ENCODE measurements at places on chromosomes 12 and 14.

GRCh38 chr14:56884617-56885016 is 74.3 kb upstream of the OTX2 start:
- no peak for DNase-seq

GRCh38 chr12:81963636-81964035 is 204.5 kb upstream of the PPFIA2 start:
- DNase-seq: no peak

- DNase-seq: no peak
These were observed 21.5 kb downstream of the FAM222A start for GRCh38 chr12:109735051-109735521.

DNA sequence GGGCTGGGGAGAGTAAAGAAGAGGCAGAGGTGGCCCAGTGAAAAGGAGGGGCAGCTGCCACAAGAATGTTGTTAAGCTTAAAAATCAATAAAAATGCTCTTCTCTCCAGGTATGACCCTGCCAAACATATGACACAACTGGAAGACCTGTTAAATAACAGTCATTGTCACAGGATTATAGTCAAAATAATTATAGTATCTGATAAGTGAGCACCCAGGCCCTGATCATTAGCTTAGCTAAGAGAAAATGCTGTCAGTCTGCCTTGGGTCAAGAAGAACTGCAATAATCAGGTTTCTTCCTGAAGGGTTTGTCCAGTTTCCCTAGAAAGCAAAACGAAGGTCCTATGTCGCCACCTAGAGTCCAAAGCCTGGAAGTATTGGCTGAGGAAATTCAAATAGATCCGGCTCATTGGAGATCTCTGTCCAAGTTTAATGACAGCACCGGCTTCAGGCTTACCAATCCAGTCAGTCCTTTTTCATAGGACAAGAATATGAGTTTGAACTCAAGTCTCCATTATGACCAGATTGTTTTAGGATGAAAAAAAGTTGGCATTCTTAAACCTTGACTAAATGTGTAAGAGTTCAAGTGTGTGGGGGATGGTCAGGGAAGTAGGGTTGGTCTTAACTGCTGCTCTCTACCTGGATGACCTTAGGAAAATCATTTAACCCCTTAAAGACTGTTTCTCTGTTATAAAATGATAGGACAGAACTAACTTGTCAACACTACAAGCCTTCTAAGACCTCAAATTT is 22.5 kb upstream of the NKX2-8 start:
- peak; percentile 38 for DNase-seq

DNA sequence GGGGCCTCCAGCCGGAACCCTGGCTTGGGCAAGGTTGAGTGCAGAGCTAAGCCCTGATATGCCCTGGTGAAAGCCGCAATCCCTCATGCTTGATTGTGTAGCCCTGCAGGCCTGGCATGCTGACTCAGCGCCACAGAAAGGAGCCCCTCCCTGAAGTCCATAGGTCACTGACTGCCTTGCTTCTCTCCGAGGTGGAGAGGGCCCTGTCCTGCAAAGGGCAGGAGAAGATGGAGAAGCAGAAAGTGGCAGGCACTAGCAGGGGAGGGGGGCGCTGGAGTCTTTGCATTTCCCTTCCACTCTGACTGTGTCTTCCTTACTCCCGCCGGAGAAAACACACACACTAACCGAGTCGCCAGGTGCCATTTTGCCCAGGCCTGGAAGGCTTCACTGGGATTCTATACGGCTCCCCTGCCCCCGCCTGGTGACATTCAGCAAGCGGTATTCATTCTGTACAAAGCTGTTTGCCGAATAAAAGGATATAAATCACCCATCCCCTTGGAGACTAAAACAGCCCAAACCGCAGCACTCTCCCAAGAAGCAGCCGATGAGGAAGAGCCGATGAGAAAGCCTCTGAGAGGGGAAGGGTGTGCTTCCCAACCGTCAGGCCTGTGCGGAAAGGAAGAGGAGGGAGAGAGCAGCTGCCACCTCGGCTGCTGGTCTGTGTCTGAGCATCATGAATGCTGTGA is 69.8 kb downstream of the SLC6A12 start:
- DNase-seq: no peak

- no peak for DNase-seq
These were observed 7.2 kb downstream of the MBIP start for GRCh38 chr14:36313206-36313605.

GRCh38 chr14:102728501-102728900 is 48.7 kb upstream of the TRAF3 start:
- no peak for DNase-seq

- DNase-seq: no peak
These were observed 240.9 kb downstream of the BCAT1 start for GRCh38 chr12:24708043-24708442.

DNA sequence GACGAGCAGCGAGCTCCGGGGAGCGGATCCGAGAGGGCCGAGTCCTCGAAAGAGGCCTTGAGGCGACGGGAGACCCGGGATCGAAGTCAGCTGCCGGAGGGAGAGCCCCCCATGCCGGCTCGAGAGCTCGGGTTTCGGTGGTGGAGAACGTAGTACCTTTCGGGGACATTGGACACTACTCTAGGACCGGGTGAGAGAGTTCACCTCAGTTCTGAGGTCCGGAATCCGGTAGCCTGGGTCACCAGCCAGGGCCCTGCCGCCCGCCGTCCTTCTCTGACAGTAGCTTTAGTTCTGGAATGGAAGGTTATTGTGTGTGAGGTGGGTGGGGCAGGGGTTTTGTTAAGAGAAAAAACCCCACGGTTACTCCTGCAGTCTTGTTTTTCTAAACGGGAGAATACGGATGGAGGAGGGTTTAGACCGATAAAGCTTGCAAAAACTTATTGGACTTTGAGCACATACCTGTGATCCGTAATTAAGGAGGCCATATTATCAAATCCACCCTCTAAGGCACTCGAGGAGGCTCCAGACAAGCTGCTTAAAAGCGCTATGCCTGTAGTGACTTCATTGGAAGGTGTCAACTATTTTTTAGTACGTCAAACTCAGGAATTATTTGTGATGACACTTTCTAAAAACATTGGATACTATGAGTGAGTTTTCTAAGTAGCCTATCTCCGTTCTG is 765 bp downstream of the SCYL2 start:
- no peak for DNase-seq

DNA sequence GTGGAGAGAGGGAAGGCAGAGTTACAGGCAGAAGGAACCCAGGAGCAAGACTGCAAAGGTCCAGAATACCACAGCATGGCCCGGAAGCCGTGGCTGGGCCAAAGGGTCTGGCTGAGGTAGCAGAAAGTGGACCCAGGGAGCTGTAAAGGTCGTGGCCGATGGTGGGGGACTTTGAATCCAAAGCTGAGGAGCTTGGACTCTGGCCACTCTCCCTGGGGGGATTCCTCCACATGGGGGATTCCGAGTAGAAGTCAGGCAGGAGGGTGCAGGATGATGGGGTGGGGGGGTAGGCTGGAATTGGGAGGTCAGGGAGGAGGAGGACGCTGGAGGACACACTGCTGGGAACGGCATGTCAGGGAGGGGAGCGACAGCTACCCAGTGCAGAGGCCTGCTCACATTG is 125.2 kb downstream of the GCH1 start:
- no peak for DNase-seq

- no peak for DNase-seq
These were observed 28.5 kb downstream of the YARS2 start for GRCh38 chr12:32727237-32727636.

DNA sequence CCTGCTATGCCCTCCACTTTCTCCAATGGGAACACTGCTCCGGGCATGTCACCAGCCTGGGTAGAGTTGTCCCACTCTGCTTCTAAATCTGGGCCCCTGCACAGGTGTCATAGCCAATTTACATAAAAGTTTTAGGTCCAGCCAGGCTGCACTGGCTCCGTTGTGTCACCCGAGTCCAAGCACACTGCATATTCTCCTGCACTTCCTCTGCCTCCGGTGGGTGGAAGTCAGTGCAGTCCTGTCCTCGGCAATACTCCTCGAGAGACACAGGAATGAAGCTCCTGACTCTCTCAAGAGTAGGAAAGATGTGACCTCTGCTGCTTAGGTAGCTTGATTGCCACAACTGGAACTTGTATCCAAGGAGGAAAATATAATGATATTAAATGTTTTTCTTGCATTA is 15.2 kb downstream of the SLC8A3 start:
- no peak for DNase-seq

DNA sequence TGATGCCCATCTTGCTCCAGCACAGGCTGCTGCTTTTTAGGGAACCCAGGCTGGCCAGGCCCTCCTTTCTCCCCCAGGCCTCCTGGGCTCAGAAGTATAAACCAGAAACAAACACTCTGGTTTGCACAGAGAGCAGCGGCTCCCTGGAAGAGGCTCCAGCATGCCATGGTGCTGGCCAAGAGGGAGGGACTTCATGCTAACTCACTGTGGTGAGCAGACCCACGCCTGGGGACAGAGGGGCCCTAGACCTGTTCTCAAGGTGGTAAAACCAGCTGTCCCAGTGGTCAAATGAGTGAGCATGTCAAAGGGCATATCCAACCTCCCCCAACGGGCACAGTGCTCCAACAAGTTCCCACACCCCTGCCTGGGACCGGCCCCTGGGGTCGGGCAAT is 15.5 kb downstream of the BCL11B start:
- DNase-seq: no peak

DNA sequence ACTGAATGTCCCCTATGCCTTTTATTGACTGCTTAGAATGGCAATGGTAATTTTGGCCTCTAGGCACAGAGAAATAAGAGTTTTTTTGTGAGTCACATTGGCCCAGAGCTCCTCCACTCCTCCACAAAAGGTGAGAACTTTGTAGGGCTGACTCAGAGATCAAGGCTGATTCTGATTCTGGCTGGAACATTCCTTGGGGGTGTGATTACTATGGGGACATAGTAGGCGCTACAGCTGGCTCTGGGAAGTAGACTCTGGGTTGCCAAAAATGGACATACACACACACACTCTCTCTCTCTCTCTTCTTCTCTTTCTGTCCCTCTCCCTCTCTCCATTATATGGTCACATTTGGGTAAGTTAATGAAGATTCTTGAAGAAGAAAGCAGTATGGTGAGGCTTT is 174.6 kb upstream of the DDHD1 start:
- peak; percentile 58 for DNase-seq

- peak; percentile 56 for DNase-seq
These were observed 15.2 kb downstream of the STON2 start for GRCh38 chr14:81384900-81385299.

- DNase-seq: no peak
These were observed 1701.5 kb upstream of the FLRT2 start for GRCh38 chr14:83828406-83828805.
